ENCODE measurements at places on chromosomes 16 and 17.

DNA sequence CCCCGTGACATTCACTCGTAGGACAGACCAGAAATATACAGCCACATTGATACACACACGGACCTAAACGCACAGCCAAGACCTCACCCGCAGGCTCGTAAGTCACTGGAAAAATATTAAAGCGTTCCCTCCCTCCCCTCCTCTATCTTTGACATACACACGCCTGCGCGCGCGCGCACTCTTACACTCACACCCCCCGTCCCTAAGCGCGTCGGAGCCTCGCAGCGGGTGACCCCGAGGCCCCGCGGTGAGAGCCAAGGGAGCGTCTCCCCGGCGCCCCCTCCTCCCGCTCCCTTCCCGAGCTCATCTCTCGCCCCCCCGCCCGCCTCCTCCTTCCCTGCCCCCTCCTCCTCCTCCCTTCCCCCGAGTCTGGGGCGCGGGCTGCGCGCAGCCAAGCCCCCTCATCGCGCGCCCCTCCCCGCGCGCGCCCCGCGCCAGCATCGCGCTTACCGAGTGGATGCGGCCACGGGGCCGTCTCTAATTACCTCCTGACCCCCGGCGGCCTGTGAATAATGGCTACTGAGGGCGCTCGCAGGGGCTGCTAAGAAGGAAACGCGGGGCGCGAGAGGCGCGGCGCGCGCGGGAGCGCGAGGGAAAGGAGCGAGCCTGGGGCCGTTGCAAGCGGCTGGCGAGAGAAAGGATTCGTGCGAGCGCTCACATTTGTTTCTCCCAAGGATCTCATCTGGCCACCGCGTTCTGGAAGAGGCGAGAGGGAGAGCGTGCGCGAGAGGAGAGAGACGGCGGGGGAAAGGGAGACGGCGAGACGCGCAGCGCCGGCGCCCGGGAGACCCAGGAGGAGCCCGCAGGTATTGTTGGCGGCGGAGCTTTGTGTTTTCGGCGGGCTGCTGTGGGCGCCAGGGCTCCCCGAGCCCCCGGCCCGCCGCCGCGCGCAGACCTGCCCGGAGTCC lies 42.4 kb downstream of the RAI1 start:
- no peak for DNase-seq

DNA sequence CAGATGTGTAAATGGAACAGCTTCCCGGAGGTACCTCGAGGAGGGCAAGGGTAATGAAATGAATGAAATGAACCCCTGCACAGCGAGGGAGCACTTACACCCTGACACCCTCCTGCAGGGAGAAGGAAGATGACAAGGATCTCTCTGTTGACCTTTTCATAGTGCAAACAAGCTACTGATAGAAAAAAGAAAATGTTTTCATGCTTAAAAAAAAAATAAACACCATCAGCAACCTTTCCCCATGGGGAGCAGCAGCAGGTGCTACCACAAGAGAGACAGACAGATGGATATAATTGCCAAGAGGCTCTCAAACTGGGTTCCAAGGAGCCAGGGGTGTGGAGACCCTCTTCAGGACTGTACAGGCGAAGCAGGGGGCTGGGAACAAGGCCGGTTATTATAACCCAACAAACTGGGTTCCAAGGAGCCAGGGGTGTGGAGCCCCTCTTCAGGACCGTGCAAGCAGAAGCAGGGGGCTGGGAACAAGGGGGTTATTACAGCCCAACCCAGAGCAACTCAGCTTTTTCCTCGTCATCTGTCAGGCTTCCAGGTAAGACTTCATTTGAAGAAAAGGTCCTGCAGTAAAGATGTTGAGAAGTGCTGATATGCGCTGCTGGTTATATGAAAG lies 718 bp upstream of the RPH3AL start:
- DNase-seq, result peak; percentile 72

DNA sequence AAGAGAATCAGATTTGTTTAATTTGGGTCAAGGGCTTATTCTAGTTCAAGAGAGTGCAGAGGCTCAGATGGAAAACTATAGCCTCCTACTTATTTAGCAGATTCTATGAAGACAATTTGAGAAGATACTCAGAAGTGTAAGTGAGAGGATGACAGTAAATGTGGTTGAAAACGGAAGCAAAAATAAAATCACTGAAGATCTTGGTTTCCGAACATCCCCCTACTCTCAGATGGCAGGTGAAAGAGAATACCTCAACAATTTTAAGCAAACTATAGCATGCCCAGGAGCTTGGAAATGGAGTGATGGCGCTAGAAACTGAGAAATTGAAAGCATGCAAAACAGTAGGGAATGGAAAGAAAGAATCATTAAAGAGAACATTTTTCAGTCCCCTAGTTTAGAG lies 705.5 kb upstream of the CDH8 start:
- DNase-seq, result no peak

DNA sequence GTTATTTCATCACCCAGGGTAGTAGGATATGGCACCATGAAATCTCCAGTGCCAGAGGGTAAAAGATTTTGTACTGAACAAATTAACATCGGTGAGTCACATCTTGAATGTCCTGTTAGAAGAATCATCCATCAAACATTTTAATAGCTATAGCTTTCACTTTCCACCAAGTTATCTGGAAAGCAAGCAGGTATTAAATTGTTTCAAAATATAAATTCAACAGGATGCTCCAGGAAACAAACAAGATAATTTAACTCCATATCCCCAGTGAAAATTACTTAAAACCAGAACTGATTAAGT lies 2.4 kb downstream of the VEZF1 start:
- DNase-seq, result no peak

DNA sequence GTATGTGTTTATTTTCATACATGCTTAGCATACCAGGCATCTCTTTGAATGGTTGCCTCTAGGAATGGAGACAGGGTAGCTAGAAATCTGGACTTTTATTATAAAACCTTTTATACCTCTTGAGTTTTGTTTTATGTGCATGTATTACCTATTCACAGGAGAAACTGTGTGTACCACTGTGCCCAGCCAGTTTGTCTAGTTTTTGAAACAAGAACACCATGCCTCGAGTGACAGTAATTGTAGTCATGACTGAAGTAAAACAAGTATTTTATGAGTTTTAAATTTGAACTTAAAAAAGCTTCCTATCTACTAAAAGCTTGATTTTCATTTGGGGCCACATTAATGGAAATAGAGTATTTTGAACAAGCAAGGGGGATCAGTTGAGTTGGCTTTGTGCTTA lies 57.4 kb downstream of the SNTB2 start:
- DNase-seq, result no peak

- DNase-seq, result no peak
These were observed 477 bp downstream of the CENPV start for GRCh38 chr17:16352667-16353316.

GRCh38 chr16:86012221-86012620 lies 113.3 kb downstream of the IRF8 start:
- DNase-seq, result no peak

- DNase-seq, result no peak
These were observed 62.6 kb downstream of the CLEC19A start for GRCh38 chr16:19348125-19348524.

- no peak for DNase-seq
These were observed 54.2 kb downstream of the WIPI1 start for GRCh38 chr17:68403122-68403521.

DNA sequence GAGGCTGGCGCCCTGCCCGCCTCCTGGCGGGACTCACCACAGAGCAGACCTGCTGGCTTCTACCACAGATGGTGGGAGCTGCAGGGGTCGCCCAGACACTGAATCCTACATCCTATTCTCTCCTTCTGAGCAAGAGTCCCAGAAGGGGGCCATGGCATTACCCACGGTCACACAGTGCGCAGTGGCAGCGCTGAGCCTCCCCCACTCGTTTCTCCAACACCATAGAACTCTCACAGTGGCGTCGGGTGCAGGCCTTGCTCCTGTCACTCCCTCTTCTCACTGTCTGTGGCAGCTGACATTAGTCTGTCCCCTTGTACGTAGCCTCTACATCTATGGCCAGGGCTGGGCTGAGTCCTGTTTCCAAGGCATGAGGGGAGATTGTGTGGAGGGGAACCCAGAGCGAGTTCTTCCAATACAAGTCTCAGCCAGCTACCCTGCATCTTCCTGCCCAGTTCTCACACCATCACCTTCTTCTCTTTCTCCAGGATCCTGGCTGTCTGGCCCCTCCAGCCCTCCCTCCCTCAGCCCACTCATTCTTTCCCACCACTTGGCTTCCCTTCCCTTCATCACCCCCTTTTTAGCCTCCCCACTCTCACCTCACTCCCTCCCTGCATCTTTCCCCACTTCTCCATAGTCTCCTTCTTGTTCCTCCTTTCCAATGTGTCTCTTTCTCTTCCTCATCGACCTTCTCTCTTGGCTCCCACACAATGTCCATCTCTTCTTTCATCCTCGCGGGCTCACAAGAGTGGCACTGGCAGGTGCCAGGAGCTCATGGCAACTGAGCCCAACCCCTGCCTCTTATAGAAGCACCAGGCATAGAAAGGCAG lies 5.9 kb downstream of the UBTF start:
- DNase-seq, result no peak

DNA sequence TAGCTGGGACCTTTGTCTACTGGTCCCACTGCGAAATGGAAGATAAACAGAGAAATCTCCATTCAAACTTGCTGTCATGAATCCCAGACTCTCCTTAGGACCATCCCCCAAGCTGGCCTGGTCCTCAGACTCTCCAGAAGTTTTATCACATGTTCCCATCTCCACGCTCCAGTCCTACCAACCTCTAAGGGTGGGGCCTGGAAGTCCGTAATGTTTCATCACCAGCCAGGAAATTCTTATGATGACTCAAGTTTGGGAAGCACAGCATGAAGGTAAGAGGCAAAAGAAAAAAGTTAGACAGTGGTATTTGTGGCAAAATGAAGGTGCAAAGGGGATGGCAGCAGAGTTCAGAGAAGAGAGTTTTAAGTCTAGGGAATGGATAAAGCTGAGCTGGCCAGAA lies 52.7 kb downstream of the ZNF18 start:
- no peak for DNase-seq

Data from DMS153 (cell line).